ENCODE measurements at places on chromosomes 3 and 15.

DNA sequence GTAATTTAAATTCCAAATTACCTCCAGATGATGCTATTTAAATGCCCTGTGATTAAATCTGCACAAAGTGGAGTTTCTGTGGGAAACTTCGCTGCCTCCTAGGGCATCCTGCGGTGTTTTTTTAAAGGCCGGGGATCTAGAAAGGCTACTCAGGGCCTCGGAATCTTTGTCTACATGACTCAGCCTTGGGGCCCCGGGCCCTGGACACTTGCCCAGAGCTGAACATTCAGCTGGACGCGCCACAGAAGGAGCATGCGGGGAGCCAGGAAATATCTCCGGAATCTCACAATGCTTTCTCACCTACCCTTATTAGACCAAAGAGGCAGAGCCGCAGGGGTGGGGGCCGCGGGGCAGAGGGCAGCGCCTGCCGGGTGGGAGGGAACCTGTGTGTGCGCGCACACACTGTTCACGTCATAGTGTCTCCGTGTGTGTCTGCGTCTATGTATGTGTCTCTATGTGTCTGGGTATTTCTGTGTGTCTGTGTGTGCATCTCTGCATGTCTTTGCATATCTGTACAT, 145.5 kb upstream of the TPM1 start:
- DNase-seq = no peak

DNA sequence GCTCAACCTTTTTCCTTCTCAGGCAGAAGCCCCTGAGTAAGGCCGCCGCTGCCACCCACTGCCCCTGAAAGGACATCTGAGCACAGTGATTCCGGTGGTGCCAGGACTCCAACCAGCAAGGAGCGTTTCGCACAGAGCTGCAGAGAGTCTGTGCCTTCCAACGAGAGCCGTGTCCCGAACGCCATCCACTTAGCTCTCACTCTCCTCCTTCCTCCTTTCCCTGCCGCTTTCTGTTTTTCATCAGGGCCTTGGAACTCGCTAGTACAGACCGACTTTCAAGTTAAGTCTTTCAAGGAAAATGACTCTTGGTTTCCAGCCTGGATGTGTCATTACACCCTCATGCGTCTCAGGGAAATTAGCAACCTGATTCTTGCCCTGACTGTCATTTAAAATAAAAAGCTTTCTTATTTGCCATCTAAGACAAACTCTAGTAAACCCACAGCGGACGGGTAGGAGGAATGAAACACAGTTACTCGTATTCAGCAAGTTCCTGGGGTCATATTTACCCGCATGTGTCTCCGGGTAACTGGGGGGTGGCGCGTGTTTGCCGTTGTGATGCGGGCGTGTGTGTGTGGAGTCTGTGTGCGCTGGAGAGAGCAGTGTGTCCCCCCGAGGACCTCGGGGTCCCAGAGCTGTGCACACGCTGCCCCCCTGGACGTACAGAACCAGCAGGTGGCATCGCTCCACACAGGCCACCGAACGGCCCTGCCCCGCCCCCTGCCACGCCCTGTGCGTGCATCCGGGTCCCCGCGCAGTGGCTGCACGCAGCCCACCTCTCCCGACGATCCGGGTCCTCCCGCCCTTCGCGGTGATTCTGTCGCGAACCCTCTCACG, 30.4 kb upstream of the ALDH1A3 start:
- DNase-seq = no peak

GRCh38 chr3:106176734-106177133, 307.9 kb upstream of the CBLB start:
- no peak for DNase-seq

DNA sequence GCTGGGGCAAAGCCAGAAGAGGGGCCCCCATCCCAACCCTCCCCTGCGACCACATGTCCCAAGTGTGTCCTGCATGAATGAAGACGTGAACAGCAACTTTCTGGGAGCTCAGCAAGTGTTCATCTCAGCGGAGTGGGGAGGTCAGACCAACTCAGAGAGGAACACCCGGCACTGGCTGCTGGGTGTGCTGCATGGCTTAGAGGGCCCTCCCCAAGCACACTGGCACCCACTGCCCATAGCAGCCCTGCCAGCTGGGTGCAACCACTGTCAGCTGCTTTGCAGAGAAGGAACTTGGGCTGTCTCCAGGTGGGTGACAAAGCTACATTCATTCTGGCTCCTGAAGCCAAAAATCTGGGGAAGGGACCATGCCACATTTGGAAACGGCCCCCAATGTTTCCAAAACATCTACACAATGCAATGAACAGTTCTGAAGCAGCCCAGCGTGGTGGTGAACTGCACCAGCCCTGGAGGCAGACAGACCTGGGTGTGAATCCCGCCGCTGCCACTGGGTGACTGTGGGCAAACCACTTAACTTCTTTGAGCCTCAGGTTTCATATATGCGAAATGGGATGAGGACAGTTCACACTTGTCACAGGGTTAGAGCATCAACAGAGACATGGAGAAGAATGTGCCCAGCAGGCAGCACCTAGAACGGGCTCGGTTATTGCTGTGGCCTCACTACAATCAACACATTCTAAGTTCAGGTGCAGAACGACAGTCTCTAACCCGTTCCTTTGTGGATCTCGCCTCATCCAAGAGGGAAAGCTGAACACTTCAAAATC, 145.4 kb downstream of the NUP210 start:
- DNase-seq = no peak

DNA sequence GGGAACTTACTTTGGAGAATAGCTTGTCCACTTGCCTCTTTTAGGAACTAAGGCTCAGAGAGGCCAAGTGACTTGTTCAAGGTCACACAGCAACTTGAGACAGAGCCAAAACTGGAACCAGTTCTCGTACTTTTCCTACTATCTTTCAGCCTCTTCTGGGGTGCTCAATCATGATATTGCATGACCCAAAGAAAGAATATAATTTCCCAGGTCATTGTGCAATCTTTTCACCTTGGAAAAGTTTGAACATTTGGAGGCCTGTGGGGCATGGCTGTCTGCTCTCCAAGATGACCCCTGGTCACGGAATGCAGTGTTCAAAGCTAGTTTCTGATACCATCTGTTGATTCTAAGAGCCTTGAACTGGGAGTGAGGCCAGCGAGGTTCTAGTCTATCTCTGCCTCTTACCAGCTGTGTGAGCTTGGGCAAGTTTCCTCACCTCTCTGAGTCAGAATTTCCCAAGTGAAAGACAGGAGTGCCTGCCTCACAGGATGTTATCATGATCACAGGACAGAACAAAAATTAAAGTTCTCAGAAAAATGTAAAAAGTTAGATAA, 89.7 kb downstream of the BDH1 start:
- DNase-seq = no peak

GRCh38 chr3:100865442-100865841, 127.8 kb downstream of the ABI3BP start:
- DNase-seq = no peak

DNA sequence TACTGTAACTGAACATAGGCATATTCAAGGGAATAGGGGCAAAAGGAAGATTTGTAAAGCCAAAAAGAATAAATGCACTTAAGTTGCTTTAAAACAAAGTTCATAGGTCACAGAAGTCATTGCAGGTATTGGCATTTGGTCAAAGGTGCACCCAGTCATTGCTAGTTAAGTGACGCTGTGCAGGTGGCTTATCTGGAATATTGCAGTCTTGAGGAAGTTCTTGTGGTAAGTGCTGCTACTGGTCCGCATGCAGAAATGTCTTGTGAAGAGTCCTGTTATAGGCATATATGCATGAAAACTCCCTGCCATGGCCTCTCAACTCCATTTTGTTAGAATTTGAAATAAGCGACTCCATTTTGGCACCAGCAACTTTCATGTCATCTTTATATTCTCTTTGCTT, 293.1 kb downstream of the GBE1 start:
- DNase-seq = no peak

DNA sequence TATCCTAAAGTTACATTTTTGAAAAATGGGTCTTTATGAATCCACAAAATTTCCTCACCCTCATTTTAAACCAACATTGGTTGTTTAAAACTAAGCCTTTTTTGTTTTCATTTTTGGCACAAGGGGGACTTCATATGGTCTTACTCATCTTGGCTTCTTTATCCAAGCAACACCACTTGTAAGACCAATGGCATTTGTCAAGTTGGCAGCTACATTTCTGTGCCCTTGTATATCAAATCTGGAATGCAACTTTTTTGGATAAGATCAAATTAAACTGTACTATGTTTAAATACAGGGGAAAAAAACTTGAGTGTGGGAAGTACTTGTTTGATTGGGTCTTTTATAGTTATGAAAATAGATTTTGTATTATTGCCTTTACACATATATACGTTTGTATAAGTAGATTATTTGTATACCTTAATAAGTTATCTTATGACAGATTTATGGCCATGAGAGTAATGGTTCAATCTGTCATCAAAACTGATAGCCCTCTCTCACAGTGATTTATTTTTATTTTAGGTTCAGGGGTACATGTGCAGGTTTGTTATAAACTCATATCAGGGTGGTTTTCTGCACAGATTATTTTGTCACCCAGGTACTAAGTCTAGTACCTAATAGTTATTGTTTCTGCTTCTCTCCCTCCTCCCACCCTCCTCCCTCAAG, 43.4 kb downstream of the GPR160 start:
- DNase-seq = no peak

DNA sequence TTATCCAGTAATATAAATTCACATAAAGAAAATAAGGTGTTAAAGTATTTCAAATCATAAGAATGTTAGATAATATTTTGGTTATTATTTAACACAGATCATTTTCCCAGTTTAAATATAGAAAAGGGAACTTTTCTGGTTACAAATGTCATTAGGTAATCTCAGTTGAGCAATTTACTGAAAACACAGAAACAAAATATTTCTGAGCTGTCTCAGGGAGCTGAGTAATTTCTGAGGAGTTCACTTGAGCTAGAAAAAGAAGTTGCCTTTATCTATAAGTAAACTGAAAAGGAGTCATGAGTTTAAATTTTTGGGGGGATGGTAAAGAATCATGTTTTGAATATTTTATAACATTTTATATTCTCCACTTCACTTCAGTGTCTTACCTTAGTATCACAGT, 855.4 kb upstream of the ARPP21 start:
- no peak for DNase-seq

GRCh38 chr15:82047453-82048400, 1.9 kb upstream of the MEX3B start:
- DNase-seq = no peak

DNA sequence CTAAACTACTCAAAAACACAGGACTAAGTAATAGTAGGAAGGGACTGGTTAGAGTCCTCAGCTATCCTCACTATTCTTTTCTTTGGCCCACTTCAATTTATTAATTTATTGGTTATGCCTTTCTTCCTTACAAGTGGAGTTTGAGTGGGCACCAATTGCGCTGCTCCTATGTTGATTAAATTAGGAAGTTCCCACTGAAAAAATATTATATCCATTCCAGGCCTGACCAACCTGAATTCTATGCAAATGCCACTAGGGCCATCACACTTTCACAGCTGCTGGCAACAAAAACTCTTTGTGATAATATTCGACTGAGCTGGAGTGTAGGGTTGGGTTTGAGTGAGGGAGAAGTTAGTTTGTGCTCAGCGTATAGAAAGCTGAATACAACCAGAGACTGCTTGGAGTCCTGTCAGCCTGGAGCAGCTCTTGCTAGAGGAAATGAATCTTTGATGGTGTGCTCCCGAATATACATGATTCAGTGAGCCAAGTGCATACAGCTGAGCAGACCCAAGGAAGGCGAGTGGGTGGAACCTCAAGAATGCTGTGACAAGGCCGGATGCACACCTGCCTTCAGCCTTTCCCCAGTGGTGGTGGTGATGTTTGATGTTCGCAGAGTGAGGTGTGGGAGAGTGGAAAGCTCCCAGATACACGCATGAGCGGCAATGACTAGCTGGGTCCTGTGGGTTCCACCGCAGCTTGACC, 1.5 kb downstream of the ARHGEF3 start:
- no peak for DNase-seq

- peak; percentile 23 for DNase-seq
These were observed 244.5 kb downstream of the RBMS3 start for GRCh38 chr3:29525254-29525881.

- DNase-seq = no peak
These were observed 302.9 kb downstream of the TLE3 start for GRCh38 chr15:69794645-69795469.

- DNase-seq = no peak
These were observed 81.5 kb downstream of the TJP1 start for GRCh38 chr15:29740692-29741311.

DNA sequence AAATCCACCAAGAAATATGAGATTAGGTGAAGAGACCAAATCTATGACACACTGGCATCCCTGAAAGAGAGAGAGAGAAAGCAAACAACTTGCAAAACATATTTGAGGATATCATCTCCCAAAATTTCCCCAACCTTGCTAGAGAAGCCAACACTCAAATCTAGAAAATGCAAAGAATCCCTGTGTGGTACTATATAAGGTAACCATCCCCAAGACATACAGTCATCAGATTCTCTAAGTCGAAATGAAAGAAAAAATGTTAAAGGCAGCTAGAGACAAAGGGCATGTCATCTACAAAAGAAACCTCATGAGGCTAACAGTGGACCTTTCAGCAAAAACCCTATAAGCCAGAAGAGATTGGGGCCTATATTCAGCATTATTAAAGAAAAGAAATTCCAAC, 622.1 kb upstream of the LMCD1 start:
- DNase-seq = no peak

DNA sequence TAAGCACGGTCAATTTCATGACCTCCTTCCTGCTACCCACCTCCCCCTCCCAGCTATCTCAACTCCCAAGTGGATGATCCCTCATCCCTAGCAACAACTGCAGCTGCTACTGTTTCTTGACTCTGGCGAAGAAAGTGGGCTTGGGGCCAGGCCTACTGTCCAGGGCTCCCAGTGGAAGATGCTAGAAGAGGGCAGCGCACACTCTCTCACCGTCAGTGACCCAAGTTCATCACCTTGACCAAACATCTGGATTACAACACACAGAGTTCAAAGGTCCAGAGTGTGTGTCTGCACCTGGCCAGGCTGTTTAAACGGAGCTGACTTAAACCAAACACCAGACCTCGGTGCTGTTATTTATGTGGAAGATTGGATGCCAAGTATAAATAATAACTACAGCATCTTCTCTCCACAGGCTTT, 385.6 kb downstream of the SHQ1 start:
- no peak for DNase-seq

GRCh38 chr15:65176056-65176455, 9.1 kb downstream of the CLPX start:
- DNase-seq = no peak

- no peak for DNase-seq
These were observed 230.5 kb downstream of the NFKBIZ start for GRCh38 chr3:102079809-102080197.

- no peak for DNase-seq
These were observed 160.8 kb downstream of the EPHB1 start for GRCh38 chr3:134955874-134956273.

Data from NCI-H2029 (cell line).